ENCODE measurements at places on chromosomes 12 and 14.

DNA sequence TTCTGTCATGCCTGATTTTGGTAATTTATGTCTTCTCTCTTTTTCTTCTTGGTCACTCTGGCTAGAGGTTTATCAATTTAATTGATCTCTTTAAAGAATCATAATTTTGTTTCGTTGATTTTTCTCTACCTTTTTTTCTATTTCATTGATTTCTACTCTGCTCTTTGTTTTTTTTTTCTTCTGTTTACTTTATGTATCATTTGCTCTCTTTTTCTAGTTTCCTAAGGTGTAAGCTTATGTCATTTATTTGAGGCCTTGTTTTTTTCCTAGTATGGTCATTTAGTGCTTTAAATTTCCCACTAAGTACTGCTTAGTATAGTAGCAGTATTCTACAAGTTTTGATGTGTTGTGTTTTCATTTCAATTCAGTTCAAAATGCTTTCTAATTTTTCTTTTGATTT is 89.6 kb downstream of the BRMS1L start:
- H3K4me1 ChIP-seq = no peaks in the 10 kb centered on the region
- H3K36me3 ChIP-seq = no peaks in the 10 kb centered on the region
- no peak overlapping the region for H3K4me3 ChIP-seq
- H3K27ac ChIP-seq = no peak overlapping the region

GRCh38 chr12:93663006-93663728 is 14.0 kb upstream of the CRADD start:
- H3K4me1 ChIP-seq = no peaks in the 10 kb centered on the region
- no peaks in the 10 kb centered on the region for H3K27me3 ChIP-seq
- no peaks in the 10 kb centered on the region for H3K36me3 ChIP-seq
- DNase-seq = no peak

DNA sequence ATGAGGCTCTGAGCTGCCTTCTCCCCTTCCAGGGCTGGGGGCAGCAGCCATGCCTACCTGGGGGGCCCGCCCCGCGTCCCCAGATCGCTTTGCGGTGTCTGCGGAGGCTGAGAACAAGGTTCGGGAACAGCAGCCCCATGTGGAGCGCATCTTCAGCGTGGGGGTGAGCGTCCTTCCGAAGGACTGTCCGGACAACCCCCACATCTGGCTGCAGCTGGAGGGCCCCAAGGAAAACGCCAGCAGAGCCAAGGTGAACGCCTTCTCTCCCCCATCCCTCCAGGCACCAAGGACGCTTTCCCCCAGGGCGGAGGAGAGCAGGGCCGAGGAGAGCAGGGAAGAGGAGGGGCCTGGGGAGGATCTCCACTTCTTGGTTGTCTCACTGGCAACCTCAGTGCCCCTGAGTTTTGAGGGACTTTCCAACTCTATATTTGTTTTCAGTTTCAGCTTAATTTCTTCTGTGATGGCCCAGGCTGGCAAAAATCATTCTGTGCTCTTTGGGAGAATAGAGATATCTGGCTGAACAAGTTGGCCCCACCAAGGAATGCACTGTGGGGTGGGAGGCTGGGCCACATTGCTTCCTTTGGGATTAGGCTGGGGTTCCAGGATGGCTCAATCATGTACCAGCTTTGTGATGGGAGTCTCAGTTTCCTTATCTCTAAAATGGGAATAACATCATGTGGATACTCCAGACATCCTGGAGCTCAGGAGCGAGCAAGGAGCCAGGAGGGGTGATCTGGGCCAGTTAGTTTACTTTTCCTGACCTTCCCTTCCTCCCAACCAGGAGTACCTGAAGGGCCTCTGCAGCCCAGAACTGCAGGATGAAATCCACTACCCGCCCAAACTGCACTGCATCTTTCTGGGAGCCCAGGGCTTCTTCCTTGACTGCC is 1.2 kb downstream of the KHNYN start:
- H3K27ac ChIP-seq = peak overlapping the region; percentile 95
- no peaks in the 10 kb centered on the region for H3K27me3 ChIP-seq
- no peaks in the 10 kb centered on the region for H3K36me3 ChIP-seq
- H3K4me1 ChIP-seq = peaks cover 57% of the 10 kb centered on the region
- no peak for DNase-seq

DNA sequence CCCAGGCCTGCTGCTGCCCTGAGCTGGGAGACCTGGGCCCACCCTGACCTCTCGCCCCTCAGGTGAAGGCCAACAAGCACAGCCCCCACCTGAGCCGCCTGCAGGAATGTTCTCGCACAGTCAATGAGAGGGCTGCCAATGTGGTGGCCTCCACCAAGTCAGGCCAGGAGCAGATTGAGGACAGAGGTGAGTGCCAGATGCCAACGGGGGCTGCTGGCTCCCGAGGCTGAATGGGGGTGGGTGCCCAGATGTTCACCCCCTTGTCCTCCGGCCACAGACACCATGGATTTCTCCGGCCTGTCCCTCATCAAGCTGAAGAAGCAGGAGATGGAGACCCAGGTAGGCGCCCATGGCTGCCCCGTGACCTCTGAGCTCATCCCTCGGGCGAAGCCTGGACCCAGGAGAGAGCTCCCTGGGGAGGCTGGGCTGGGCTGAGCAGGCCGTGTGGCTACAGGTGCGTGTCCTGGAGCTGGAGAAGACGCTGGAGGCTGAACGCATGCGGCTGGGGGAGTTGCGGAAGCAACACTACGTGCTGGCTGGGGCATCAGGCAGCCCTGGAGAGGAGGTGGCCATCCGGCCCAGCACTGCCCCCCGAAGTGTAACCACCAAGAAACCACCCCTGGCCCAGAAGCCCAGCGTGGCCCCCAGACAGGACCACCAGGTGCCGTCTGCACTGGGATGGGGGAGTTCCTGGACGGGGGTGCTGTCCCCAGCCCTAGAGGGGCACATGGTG is 25.8 kb downstream of the HIP1R start:
- H3K4me1 ChIP-seq = peaks cover 41% of the 10 kb centered on the region
- no peak overlapping the region for H3K4me3 ChIP-seq
- peak; percentile 13 for DNase-seq

DNA sequence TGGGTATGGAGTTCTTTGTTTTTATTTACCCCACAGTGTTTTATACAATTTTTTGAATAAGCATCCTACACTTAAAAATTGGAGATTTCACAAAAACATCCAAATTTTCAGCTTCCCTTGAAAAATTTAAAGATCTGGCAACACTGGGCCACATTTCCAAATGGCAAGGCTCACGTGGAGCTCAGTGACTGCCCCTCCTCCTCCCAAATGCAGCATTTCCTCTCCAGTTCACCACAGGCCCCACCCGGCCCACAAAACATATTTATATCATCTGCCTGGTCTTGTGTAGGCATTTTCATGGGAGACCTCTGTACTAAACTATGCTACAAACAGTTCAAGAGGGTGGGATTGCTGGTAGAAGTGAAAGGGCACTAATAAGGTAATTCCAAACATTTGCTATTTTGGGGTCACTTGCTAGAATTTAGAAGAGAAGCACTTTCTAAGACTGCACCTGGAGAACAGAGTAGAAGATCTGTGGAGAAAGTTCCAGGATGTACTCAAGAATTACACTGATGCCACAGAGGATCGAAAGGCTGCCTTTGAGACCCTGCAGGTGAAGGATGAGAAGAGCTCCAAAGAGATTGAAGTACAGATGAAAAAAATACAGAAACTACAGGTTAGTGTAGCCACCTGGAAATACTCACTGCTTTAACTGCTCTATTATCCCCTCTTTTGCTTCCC is 7.3 kb downstream of the FKBP11 start:
- no peak overlapping the region for H3K27ac ChIP-seq
- no peaks in the 10 kb centered on the region for H3K36me3 ChIP-seq
- no peak for DNase-seq

GRCh38 chr14:32719601-32720000 is 219.1 kb upstream of the NPAS3 start:
- H3K36me3 ChIP-seq = no peaks in the 10 kb centered on the region
- H3K4me3 ChIP-seq = no peak overlapping the region
- no peak overlapping the region for H3K27ac ChIP-seq
- no peak for DNase-seq
- H3K4me1 ChIP-seq = no peaks in the 10 kb centered on the region
- H3K27me3 ChIP-seq = no peaks in the 10 kb centered on the region

DNA sequence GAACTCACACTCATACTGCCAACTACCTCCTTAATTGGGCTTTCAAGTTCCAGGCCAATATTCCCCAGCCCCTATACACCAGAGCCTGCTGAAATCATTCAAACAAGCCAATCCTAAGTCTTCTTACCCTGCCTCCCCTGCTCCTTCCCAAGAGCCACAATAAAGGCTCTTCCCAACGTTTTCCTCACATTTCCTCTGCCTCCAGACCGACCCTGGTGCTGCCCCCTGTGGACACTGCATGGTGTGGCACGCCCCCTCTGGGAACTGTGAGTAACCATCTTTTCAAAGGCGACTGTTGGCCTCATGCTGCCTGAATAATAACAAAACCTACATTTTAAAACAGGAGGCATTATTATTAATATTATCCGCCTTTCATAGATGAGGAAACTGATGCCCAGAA is 111.6 kb upstream of the NOS1 start:
- H3K36me3 ChIP-seq = no peaks in the 10 kb centered on the region
- H3K27me3 ChIP-seq = no peaks in the 10 kb centered on the region
- H3K27ac ChIP-seq = no peak overlapping the region
- no peaks in the 10 kb centered on the region for H3K4me1 ChIP-seq

DNA sequence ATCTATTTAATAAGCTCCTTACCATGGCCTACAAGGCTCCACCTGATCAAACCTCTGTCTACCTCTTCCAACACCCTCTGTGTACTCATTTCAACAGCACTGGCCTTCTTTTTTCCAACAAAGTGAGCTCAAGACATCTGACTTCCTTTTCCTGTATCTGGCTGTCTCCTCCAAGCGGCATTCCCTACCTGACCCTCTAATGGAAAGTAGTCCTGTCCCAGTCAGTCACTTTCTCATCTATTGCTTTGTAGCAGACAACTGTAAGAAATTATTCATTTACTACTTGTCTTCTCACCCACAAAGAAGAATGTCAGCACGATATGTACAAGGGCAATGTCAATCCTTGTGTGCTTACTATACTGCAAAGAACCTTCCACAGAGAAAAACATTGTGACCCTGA is 149.6 kb downstream of the MED13L start:
- no peak overlapping the region for H3K4me3 ChIP-seq
- DNase-seq = no peak
- H3K27me3 ChIP-seq = no peaks in the 10 kb centered on the region
- no peak overlapping the region for H3K27ac ChIP-seq
- H3K4me1 ChIP-seq = no peaks in the 10 kb centered on the region

Data from tibial nerve (tissue), 4 donors.